ENCODE measurements at places on chromosomes 2 and 18.

DNA sequence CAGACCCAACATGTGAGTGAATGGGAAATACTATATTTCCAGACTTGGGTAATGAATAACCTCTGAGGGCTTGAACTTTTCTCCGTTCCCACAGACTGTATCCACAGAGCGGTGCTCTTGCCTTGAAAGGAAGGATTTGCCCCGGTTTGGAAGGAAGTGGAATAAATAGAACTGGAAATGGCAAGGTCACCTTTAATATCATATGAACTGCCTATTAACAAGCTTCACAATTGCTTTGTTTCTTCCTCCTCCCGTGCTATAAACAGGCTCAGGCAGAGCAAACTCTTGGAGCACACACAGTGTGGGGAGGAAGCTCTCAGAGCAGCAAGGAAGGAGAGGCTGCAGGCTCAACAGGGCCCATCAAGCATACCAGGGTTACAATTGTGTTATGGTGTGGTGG, 28.5 kb upstream of the DARS1 start:
- DNase-seq = no peak

DNA sequence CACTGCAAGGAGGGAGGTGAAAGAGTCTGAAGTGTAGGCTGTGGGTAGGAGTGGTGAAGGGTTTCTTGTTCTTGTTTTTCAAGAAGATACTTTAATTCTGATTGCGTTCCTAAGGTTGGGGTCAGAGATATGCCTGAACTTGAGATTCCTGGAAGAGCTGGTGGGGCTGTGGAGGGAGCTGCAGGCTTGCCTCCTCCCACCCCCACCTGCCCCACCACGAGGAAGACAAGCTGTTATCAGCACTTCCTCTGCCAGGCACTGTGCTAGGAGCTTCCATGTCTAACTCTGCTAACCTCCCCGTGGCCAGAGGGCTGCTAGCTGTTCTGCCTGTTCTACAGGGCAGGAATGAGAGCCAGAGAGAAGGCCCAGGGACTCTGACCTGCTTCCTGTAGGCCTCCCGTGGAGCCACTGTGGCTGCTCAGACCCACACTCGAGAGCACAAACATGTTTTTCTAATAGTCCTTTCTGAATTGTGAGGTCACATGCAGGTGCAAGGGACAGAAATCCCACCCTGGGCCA, 13.7 kb downstream of the ANKRD23 start:
- DNase-seq = no peak

GRCh38 chr18:79368681-79369080, 27.0 kb upstream of the NFATC1 start:
- no peak for DNase-seq

GRCh38 chr2:228374741-228375140, 193.3 kb upstream of the SPHKAP start:
- DNase-seq = no peak

DNA sequence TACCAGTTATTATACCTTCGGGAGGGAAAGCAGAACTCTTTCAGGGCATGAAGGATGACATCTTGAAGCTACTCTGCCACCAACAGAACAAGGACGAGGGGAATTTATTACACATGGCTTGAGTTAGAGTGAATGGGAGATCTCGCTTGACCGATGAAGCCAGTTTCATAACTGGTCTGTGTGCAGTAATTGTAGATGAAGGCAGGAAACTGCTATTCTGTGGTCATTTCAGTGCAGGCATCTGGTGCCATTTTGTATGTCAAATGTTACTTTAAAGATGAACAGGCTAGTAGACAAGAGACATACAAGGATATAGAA, 20.5 kb downstream of the GREB1 start:
- DNase-seq = no peak

- no peak for DNase-seq
These were observed 91.7 kb downstream of the NUP35 start for GRCh38 chr2:183215917-183216316.

Measured in AG09309 (cell line).